Hindlimb muscle (tissue), 1 donor: ENCODE measurements at places on chromosomes 13 and 19.

- DNase-seq: no peak
These were observed 10.2 kb downstream of the N4BP2L2 start for GRCh38 chr13:32528358-32528757.

- no peak for DNase-seq
These were observed 59.6 kb downstream of the EFNB2 start for GRCh38 chr13:106475852-106476251.

DNA sequence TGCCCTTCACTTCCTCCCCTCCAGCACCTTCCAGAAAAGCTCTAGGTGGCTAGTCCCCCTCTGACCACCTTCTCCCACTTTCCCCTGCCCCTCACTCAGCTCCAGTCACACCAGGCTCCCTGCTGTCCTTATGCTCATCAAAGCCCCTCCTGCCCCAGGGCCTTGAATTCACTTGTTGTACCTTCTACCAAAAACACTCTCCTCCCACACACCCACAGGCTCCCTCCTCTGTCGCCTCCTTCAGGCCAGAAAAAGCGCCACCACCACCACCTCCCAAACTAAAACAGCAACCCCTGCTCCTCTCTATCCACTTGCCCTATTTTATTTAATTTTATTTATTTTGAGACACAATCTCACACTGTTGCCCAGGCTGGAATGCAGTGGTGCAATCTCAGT lies 4.8 kb upstream of the CEACAM16 start:
- DNase-seq: no peak

DNA sequence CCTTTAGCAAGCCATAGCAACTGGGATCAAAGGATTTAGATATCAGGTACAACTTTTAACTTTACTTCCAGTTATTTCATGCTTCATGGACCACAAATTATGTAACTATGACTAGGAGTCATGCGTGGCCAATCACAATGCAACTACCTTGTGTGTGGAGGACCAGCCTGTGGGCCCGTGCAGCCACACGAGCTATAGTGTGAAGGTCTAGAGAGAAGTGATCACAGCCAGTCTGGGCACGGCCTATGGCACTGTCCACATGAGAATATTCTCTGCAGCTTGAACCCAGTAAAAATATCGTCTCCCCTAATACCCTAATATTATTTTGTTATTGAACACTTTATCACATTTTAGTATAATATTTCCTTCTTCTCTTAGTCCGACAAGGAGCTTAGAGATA lies 464.9 kb upstream of the MIR17HG start:
- DNase-seq: no peak

DNA sequence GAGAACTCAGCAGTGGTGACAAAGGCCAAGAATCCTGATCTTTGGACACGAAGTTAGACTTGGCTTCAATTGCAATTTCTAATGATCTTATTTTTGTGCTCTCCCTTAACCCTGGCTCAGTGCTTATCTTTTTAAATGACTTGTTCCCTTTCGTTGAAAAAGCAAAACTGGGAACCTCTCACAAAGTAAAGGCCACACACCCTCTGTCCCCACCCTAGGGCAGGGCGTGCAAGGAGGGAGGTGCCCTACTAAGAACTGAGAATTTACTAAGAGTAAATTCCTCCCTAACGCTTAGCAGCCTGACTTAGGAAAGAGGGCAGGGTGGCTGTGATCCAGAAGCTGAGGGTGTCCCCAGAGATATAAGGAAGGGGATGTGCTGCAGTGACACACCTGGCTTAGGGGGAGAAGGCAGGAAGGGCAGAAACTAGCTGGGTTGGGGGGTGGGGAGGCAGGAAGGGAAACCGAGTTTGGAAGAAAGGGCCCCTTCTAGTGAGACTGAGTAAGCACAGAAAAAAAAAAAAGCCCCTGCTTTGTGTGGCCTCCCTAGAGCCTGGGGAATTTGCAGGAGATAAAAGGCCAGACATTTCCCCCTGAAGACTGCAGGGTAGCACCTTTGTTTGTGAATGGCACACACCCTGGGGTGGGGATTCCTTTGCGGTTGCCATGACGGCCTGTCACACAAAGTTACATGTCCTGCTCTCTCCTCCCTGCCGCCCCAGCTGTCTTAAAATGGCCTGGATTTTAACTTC lies 435.1 kb downstream of the EFNB2 start:
- no peak for DNase-seq

DNA sequence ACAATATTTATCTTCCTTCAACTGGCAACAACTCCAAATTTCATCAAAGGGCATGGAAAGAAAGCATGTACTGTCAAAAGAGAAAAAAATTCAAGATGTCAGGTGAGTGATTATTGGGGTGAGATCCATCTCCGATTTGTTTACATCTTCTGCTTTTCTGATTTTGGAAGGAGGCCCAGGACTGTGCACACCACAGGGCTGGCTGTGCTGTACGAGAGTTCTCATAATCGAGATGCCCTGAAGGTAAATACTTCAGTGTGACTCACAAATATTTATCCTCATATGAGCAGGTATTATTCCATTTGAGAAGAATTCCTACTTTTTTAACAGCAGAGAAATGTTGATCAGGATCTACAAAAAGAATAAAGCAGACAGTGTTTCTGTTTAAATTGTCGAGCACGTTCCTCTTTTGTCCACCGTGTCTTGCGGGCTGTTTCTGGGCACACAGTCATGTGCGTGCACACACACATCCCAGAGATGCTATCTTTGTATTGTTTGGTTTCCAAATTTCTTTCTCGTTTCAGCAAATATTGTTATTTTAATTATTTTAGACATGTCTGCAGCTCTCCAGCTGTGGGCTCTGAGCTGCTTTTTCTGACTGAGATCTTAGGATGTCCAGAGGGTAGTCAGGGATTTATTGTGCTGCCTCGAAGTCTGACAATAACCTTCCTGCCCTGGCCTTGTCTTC lies 103.8 kb downstream of the KL start:
- no peak for DNase-seq

- DNase-seq: no peak
These were observed 61.2 kb upstream of the WDFY2 start for GRCh38 chr13:51523082-51523518.

DNA sequence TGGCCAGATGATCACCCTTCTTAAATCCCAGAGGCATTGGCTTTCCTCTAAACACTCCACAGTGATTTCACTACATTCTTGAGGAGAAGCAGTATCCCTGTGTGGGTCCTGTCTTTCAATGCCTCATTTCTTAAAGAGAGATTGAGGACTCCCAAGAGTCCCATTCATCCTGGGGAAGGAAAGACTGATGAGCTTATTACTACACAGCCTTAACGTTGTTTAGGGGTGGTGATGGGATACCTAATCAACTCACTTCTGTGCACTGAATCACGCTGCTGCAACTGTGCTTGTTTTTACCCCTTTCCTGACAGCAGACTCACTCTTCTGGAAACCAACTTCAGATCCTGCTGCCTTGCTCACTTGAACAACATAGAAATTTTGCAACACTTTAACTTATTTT lies 203.1 kb downstream of the RGCC start:
- no peak for DNase-seq

DNA sequence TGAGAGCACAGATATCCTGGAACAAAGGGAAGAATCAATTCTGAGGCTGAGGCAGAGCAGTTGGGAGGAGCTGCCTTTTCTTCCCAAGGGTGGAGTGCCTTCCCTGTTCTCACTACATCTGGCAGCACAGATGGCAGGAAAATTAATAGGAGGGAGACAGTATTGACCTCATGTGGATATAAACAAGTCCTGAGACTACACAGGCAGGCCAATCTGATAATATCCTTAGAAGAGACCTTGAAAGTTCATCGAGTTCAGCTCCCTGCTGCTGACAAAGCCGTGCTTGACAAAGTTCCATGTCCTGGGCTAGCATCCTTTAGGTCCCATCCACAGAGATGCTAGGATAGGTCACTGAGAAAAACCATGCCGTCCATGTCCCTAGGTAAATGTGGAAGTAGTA lies 1451.5 kb downstream of the EFNB2 start:
- no peak for DNase-seq

GRCh38 chr19:46925548-46925950 lies 64.8 kb downstream of the ARHGAP35 start:
- no peak for DNase-seq

- no peak for DNase-seq
These were observed 20.4 kb downstream of the DGKH start for GRCh38 chr13:42068886-42069285.

- DNase-seq: no peak
These were observed 30.7 kb upstream of the ZFP82 start for GRCh38 chr19:36449059-36449670.

- DNase-seq: no peak
These were observed 8.3 kb downstream of the TRPM4 start for GRCh38 chr19:49165865-49166301.

DNA sequence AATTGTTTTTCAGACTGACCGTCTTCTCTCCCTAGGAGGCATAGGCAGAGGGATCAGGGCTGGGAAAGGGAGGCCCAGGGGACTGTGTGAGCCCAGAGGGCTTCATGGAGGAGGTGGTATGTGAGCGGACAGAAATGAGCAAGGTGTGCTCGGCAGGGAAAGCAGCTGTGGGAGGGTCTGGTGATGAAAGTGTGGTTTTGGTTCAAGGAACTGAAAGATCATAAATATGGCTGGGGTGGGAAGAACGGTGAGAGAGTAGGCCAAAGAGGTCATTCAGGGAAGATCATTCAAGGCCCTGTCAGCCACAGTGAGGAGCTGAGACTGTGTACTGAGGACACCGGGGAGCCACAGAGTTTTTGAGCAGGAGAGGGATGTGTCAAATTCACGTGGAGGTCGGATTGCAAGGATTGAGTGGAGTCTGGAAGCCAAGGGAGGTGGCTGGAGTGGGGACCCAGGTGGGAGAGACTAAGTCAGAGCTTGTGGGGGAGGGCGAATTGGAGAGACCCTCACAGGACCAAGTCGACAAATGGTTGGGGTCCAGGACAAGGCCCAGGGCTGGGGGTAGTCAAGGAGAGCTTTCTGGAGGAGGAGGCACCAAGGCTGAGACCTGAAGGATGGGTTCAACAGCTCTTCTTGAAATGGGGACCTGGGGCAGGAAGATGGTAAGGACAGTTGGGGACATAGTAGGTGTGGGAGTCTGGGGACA lies 7.6 kb downstream of the PLD3 start:
- no peak for DNase-seq

- DNase-seq: peak; percentile 97
These were observed at the start of gene ZNF443 for GRCh38 chr19:12440541-12441316. Gene ZNF443, minus strand, starts transcription at chr19:12441021. Its CDS starts 107 bp downstream, at chr19:12440914.

DNA sequence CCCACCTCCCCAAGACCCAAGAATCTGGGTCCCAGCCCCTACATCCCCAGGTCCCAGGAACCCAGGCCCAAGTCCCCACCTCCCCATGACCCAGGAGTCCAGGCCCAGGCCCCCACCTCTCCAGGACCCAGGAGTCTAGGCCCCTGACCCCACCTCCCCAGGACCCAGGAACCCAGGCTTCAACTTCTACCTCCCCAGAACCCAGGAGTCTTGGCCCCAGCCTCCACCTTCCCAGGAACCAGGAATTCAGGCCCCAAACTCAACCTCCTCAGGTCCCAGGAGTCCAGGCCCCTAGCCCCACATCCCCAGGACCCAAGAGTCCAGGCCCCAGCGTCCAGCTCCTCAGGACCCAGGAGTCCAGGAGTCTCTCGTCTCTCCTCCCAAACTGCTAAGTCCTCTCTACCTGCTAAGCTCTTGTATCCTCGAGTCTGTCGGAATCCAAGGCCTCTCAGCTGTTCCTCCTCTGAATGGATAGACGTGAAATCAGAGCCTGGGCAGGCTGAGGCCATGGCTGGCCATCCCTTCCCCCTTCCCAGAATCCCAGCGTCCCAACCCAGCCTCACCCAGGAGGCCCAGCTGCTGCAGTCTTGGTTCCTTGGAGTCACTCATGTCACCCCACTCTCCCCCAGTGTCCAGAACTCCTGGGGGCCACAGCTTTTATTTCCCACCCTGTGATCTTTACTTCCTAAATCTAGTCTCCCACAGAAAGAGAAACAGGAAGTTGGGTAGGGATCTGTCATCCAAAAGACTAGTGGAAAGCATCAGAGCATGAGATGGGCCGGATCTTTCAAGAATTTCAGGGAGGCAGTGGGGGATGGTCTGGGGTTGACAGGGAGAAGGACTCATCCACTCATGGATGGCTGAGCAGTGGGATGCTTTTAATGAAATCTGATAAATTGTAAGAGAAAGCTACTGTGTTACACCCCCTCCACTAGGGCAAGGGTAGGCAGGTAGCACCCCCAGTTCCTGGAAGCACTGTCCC lies at the start of gene CD209:
Gene CD209 (minus strand): TSS at position 632 of the 982 bp plus-strand sequence. CDS start 23 bp downstream, at position 609.
- DNase-seq: no peak

DNA sequence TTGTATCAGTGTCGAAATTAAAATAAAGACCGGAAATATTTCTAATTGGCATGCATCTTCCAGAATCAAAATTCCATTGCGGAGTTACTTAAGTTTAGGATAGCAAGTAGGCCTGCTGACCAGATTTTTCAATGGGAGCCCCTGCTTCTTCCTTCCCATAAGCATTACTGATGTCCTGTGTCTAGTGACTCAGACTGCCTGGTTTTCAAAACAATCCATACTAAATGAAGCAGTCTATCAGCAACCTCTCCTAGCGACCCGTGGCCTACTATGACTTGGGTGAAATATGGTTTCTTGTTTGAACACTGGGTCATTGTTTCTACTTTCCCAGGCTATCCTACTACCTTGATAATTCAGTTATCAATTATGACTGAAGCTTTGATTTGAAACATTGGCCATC lies 571.6 kb downstream of the TBC1D4 start:
- DNase-seq: no peak

DNA sequence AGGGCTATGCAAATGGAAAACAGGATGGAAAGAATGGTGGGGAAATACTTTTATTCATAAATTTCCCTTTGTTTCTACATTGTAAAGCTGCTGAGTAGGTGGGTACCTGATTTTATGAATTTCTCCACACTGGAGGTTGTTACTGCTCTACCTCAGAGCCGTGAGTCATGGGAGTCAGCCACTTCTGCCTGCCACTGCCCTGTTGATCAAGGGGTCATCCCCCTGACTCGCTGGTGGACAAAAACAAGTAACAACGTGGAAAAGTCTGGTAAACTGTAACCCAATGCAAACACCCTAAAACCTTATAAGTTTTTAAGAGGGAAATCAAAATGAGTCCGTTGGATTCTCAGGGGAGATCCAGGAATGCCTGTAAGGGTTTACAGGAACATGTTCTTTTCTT lies 329.5 kb downstream of the ATP8A2 start:
- no peak for DNase-seq

DNA sequence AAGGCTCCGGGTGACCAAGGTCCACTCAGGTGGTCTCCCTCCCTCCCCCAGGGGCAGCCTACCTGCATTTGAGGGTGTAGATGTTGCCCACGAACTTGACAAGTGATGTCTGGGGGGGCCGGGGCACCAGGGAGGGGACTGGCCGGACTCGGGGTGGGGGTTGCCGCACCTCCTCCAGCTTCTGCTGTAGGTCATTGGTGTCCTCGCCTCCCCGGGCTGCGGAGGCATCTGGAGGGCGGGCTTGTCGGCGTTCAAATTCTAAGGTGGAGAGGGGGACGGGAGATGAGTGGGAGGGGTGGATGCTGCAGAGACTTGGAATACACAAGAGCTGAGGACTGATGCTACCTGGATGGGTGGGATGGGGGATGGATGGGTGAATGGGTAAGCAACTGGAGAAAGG lies 5.3 kb upstream of the AKAP8L start:
- no peak for DNase-seq

GRCh38 chr19:35030257-35031071 lies at the start of gene SCN1B:
Gene SCN1B, plus strand, starts transcription at chr19:35030470. Its CDS starts 351 bp downstream, at chr19:35030821.
- DNase-seq: no peak

- no peak for DNase-seq
These were observed 242.8 kb downstream of the B3GLCT start for GRCh38 chr13:31442571-31442970.
